ENCODE measurements at places on chromosomes 11 and 22.

DNA sequence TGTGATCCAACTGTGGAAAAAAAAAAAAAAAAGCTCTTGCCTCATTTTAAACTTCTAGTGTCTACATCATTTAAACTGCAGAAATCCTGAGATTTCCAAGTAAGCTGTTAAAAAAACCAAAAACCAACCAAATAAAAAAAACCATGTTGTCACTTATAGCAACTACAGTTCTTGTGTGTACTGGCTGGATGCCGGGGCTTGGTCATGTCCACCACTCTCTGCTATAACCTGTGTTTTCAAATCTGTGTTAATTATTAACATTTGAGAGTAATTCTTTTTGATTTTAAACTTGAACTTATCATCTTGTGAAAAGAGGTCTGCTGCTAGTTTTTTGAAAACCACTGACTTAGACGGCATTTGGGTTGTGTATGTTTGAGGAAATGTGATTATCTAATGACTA is 32.2 kb upstream of the BID start:
- no peak for DNase-seq

DNA sequence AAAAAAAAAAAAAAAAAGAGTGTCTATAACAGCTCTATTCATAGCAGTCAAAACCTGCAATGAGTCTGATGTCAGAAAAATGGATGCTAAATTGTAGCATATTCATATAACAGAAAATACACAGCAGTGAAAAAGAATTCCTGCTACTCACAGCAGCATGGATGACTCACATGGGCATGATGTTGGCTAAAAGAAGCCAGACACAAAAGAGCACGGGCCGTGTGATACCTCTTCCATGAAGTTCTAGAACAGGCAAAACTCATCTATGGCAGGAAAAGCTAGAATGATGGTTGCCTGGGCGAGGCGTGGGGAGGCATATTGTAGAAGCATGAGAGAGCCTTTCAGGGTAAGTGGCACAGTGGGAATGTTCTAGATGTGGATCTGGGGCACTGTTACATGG is 18.9 kb downstream of the PLAAT3 start:
- no peak for DNase-seq

GRCh38 chr11:102313238-102313940 is 3.9 kb upstream of the BIRC3 start:
- DNase-seq, result no peak

DNA sequence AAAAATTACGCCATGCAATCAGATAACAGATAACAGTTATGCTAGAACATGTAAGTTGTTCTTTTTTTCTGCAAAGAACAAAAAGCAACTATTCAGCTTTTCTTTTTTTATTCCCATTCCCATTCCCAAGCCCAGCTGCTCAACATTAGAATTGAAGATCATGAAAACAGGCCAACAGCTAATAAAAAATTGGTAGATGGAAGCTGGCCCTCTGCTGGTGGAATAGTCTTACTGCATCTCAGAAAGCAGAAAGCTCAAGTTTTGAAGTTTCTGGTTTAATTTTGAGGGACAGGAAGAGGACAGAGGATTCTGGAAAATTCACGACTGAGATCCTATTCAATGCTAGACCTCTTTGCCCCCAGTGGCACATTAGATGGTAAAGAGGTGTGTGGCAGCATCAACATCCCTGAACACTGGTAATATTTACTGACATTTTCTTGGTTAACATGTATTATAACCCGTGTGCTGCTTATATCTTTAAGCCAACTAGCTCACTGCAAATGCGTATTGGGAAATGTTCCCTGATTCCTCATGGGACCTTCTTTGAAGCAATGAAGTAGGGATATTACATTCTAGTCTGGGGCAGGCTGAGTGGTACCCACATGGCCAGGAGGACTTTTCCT is 591.2 kb downstream of the OPCML start:
- DNase-seq, result no peak

- DNase-seq, result no peak
Observed at GRCh38 chr22:42432020-42432596, at the start of gene NFAM1. TSS of gene NFAM1 (minus strand) at chr22:42432403. CDS start at chr22:42432357, 46 bp downstream.

GRCh38 chr11:20327377-20327935 is 36.1 kb upstream of the HTATIP2 start:
- DNase-seq, result no peak

DNA sequence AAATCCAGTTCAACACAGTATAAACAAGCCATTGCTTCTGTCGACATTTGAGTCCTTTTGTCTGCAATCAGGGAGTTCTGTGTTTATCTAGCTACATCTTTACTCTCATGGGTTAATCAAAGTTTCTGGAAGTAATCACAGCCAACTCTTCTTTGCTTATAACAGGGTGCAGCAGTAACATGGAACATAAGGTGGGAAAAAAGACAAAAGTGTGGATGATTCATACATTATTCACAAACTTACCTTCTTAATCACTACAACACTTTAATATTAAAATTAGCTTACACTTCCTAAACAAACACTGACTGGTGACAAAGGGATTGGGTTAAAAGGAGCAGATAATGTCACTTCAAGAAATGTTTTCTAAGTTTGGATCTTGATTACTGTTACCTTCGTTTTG is 44.7 kb downstream of the SNX19 start:
- no peak for DNase-seq

GRCh38 chr22:46752988-46753310 is 9.5 kb upstream of the TBC1D22A start:
- DNase-seq, result no peak

- DNase-seq, result no peak
Observed at GRCh38 chr11:124977006-124977405, 23.0 kb downstream of the CCDC15 start.

- no peak for DNase-seq
Observed at GRCh38 chr11:68840661-68841653, 759 bp downstream of the CPT1A start.

GRCh38 chr11:63839508-63840355 is 822 bp downstream of the MARK2 start:
- DNase-seq, result peak; percentile 11
